ENCODE measurements at places on chromosomes 5 and 9.

GRCh38 chr9:4987961-4988421 lies 2.9 kb downstream of the JAK2 start:
- no peak for DNase-seq

- no peak for DNase-seq
Observed at GRCh38 chr9:124180557-124180956, 77.2 kb upstream of the NEK6 start.

- no peak for DNase-seq
Observed at GRCh38 chr5:141757402-141757801, 75.4 kb upstream of the ARAP3 start.

DNA sequence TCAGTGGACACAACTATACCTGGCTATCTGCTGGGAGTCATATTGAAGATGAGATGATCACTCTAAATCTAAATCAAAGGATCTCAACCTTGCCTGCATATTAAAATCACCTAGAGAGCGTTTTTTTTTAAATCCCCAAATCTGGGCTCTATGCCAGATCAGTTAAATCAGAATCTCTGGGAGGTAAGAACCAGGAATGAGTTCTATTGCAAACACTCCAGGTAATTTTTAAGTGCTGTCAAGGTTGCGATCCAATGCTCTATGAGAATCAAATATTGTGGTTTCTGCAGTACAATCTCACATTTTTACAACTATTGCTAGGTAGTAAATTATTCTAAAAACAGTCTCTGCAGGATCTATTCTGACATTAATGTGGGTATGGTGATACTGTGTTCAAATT lies 202.3 kb upstream of the OR13F1 start:
- DNase-seq: no peak

- DNase-seq: no peak
Observed at GRCh38 chr5:89313804-89314588, 431.0 kb upstream of the MEF2C start.

GRCh38 chr5:150242251-150242894 lies 47.2 kb downstream of the CAMK2A start:
- DNase-seq: no peak

GRCh38 chr9:95528908-95529502 lies 12.2 kb upstream of the PTCH1 start:
- DNase-seq: no peak

GRCh38 chr9:131253891-131254491 lies 22.3 kb downstream of the FAM78A start:
- DNase-seq: no peak

DNA sequence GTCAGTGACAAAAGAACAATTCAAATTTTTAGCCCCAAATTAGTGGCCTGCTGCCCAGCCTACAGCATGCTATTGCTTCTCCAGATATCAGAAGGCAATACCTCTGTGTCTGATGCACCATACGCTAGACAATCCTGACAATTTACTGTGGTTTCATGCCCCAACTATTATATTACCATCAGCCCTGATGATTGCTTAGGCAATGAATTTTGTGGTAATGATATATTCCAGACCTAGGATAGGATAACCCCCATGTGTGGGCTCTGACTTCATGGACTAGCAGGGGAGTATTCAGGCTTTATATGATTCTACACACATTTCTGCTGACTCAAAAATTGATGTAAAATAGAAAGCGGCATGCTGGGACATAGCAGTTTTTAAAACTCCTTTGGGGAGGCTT lies 168.7 kb upstream of the FST start:
- DNase-seq: no peak

GRCh38 chr5:76291305-76292077 lies 111.6 kb upstream of the IQGAP2 start:
- no peak for DNase-seq

- no peak for DNase-seq
Observed at GRCh38 chr5:60161340-60161934, 267.9 kb upstream of the PDE4D start.

- no peak for DNase-seq
Observed at GRCh38 chr5:133520062-133520461, 92.3 kb downstream of the FSTL4 start.

DNA sequence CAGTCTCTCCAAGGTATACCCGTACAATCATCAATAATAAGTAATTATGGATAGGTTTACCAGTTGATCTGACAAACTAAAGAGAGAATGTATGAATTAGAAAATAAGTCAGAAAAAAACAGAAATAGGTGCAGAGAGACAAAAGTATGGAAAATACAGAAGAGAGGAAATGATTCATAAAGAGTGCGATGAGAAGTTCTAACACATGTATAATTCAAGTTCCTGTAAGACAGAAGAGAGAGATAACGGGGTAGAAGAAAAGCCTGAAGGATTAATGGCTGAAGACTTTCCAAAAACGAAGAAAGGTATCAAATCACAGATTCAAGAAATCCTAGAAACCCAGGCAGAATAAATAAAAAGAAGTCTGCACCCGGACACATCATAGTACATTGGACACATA lies 16.2 kb upstream of the SMU1 start:
- DNase-seq: no peak

DNA sequence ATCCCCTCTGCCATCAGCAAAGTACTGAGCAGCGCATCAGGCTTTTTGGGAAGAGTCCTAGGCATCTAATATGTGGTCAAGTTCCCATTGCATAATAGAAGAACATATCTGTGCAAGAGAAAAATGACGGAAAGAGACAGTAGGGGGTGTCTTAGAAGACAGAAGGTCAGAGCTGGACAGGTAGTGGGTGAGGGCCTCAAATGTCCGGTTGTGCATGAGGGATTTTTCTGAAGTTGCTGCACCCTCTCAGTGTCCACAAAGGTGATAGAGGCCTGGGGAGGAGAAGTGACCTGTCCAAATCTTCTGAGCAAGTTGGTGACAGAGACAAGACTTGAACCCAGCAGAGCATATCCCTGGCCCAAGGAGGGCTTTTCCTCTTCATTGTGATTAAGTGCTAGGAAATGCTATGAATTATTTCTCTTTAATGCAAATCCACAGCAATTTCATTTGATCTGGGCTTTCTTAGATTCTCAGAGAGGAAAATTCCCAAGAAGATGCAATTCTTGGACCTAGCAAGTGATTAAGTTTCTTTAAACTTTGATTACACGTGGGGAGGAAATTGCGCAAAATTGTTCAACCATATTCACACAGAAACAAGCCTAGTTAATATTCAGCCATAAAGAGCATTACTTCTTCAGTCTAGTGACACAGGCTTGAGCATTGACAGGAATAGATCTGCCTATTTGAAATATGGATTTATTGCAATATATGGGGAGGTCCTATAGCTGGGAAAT lies at the start of gene OR2S2:
OR2S2 (minus strand) TSS at position 51 of the 734 bp plus-strand sequence. CDS start 56 bp downstream, outside the sequence.
- no peak for DNase-seq

DNA sequence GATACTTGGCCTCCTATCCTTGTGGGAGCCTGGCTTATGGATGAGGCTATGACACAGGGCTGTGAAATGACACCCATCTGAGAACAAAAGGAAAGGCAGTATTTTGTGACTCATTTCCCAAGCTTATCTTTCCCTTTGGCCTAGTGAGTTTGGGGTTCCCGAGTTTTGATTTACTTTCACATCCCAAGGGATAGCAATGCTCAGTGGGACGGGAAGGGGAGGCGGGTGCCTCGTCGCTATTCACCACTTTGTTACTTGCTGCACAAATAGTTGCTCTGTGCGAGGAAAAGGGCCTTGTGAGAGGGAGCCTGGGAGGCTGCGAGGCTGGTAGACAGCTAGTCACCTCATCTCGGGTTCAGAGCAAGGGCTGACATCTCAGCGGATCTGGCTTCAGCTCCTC lies 59.1 kb upstream of the ENTREP1 start:
- no peak for DNase-seq

GRCh38 chr9:131627648-131628458 lies 82.5 kb downstream of the PRRT1B start:
- peak; percentile 32 for DNase-seq

DNA sequence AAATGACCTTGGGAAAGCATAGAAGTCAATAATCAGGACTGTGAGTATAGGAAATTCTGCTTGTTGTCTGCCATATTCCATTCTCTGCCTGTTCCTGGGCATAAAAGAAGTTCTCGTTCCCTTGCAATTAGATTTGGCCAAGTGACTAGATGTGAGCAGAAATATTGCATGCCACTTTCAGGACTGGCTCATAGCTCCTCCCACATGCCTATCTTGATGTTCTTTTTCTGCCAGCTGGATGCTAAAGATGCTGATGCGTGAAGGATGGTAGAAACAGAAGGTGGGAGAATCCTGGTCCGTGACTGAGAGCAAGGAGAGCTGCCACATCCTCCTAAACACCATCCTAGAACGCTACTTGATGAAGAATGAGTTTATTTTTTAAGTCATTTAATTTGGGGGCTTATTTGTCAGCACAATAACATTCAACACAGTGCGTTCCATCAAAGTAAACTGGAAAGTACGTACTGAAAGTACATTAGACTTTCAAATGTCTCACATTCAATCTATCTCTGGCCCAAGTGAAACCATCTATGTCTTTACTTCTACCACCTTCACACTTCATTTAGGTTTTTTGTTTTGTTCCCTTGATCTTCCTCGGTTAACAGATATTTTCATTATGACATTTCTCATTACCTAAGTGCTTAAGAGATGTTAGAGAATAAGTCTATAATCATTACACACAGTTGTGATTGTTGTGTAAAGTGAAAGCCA lies 648.5 kb downstream of the RAB3C start:
- no peak for DNase-seq

GRCh38 chr5:36790847-36791246 lies 85.7 kb upstream of the NIPBL start:
- no peak for DNase-seq

- DNase-seq: no peak
Observed at GRCh38 chr5:133059621-133060020, 7.8 kb downstream of the HSPA4 start.

DNA sequence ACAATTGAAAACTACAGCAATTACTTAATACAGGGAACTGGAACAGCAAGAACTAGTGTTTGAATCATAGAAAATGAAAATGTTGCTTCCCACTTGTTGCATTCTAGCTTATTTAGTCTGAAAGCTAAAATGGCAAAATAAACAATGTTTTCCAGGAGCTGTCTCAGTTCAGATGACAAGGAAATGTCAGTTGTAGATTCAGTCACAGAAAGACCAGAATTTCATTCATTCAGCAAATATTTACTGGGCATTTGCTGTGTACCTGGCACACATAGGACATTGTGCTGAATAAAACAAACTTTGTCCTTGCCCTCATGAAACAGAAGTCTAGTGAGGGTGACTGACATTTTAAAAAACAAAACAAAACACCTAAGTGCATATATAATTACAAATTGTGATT lies 41.5 kb downstream of the GCNT4 start:
- DNase-seq: no peak

DNA sequence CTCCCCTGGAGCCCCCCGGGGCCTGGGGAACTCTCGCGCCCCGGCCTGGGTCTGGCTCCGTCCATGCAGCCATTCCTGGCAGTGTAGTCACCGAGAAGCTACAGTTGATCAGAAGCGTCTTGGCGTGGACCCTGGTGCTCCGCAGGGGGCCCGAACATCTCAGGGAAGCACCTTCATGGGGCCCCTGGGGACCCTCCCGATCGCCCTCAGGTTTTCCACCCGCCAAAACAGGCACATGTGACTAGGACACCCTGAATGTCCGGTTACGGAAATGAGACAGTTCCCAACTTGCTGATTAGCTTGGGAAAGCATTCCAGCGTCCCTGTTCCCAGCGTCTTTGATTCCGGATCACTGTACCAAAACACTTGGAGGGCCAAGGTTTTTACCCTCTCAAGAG lies 472 bp downstream of the FBXO4 start:
- no peak for DNase-seq

DNA sequence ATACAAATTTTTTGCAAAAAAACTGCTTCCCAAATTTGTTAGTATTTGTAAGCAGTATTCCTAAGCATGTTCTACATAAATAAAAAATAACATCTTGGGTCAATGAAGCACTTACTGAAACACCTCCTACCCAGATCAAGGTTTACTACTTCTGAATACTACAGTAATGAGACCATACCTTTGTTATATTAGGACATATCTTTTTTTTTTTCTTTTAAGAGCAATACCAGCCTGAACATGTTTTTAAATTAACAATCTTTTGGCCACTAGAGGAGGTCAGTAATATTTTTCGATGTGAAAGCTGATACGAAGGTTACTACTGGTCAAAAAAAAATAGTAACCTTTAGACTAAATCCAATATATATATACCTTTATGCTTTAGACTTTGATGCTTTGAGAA lies 72.7 kb downstream of the CERT1 start:
- no peak for DNase-seq

DNA sequence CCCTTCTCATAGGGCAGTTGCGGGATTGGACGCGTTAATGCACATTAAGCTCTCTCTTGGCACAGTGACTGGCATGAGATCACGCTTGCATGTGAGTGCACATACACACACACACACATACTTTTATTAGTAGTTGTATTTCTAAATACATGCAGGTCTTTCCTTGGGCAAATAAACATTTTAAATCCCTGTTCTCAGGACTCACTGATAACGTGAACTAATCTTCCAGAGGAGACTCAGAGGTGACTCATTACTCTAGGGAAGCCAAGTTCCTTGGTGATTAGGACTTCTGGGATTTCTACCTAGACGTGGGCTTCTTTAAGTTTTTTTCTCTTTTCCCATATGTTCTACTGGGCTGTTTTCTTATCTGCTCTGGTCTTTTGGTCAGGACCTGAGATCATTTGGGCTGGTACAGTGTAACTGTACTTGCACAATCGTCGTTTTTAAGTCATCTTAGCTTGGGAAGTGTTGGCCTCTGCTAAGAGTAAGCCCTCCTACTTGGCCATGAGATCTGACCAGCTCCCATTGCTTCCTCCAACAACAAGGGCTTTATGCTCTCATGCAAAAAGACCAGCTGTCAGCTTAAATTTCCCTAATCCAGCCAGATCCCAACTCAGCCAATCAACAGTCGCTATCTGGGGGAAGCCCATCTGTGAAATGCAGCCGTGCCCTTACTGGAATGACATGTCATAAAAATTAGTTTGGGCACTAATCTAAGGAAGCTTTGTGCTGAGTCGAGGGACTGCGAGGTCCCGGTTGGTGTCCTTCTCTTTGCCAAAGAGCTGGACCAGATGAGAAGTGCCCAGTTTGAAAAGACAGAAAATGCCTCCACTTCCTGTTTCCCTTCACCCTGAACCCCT lies 176.4 kb upstream of the ANKRD55 start:
- no peak for DNase-seq

DNA sequence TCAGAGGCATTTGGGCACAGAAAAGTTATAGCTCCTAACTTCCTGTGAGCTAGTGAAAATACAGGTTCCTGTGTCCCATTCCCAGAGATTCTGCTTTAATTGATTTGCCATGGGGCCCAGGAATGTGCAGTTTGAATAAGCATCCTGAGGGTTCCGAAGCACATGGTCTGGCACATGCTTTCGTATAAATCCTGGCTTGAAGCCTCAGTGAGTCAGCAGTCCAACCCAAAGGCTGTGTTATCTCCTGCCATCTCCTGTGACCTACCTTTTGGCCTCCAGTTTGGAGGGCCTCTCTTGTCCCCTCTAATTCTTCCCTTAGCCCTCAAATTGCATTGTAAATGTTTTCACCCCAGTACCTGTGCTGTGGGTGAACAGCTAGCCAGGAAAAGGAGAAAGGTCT lies 183.8 kb downstream of the NR3C1 start:
- no peak for DNase-seq

GRCh38 chr5:117736698-117737097 lies 1162.1 kb upstream of the SEMA6A start:
- no peak for DNase-seq

- DNase-seq: no peak
Observed at GRCh38 chr5:72835633-72836032, 19.2 kb downstream of the TNPO1 start.

GRCh38 chr9:22112870-22113821 lies 104.0 kb upstream of the CDKN2B start:
- DNase-seq: no peak
